ENCODE measurements at places on chromosomes 2 and 18.
A peak's percentile ranks its signal among the peaks of the same experiment; 100 is the strongest.

GRCh38 chr2:135694711-135695110 is 46.9 kb upstream of the UBXN4 start:
- no peak overlapping the region for H3K27ac ChIP-seq
- DNase-seq, result no peak
- H3K4me3 ChIP-seq, result no peak overlapping the region
- H3K4me1 ChIP-seq, result peaks cover 12% of the 10 kb centered on the region
- H3K36me3 ChIP-seq, result peaks cover 8% of the 10 kb centered on the region
- H3K27me3 ChIP-seq, result no peaks in the 10 kb centered on the region

GRCh38 chr2:211390536-211391188 is 834.3 kb downstream of the CPS1 start:
- H3K27me3 ChIP-seq, result no peaks in the 10 kb centered on the region
- no peaks in the 10 kb centered on the region for H3K36me3 ChIP-seq
- H3K4me3 ChIP-seq, result no peak overlapping the region
- H3K27ac ChIP-seq, result no peak overlapping the region

- peaks cover 3% of the 10 kb centered on the region for H3K27me3 ChIP-seq
- no peak for DNase-seq
- H3K27ac ChIP-seq, result no peak overlapping the region
- H3K36me3 ChIP-seq, result no peaks in the 10 kb centered on the region
- H3K4me1 ChIP-seq, result no peaks in the 10 kb centered on the region
Measured at GRCh38 chr2:75798569-75798968, 87.9 kb upstream of the GCFC2 start.

DNA sequence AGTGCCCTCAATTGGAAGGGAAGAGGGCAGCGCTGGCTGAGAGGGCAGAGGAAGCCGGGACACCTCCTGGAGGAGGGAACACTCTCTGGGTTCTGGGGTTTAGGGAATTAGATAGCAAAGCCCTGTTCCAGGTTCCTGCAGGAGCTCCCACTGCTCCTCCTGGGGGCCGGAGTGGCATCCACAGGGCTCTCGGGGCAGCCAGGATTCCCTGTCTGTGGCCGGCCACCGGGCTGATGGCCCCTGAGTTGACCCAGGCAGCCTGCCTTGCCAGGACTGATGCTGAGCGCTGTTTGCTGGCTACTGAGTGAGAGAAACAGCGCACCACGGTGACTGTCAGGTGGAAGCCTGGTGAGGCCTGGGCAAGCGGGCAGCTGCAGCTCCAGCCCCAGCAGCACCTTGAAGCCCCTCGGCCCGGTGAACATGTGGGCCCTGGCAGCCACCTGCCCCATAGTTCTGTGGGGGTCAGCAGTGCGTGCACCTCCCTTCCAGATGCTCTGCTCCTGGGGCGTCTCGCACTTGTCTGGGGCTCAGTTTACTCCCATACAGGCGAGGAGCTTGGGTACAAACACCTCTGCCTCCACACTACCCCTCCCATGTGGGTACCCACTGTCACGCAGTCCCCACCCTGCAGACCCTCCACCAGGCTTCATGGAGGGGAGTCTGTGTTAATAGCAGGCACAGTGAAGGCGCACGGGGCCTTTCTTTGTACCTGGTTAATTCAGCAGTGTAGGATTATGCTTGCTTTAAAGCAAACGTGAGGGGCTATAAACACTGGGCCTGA is 7.7 kb upstream of the ALLC start:
- peaks cover 14% of the 10 kb centered on the region for H3K4me1 ChIP-seq
- no peak overlapping the region for H3K4me3 ChIP-seq
- peak overlapping the region; percentile 77 for H3K27ac ChIP-seq
- no peaks in the 10 kb centered on the region for H3K27me3 ChIP-seq
- no peaks in the 10 kb centered on the region for H3K36me3 ChIP-seq
- no peak for DNase-seq

DNA sequence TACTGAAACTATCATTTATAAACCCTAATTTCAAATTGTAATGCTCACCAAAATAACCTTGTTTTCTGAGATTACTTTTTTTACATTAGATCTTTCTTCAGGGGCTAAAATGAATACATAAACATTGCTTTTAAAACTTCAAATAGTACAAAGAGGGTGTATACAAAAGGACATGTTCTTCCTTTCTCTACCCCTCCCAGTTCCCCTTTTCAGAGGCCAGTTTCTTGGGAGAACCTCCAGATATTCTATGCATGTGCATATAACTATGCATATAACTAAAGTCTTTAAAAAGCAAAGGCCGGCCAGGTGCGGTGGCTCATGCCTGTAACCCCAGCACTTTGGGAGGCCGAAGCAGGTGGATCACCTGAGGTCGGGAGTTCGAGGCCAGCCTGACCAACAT is 10.6 kb upstream of the FAM117B start:
- no peaks in the 10 kb centered on the region for H3K36me3 ChIP-seq
- no peak overlapping the region for H3K4me3 ChIP-seq
- H3K4me1 ChIP-seq, result no peaks in the 10 kb centered on the region
- no peaks in the 10 kb centered on the region for H3K27me3 ChIP-seq

GRCh38 chr18:8936619-8937018 is 165.9 kb upstream of the NDUFV2 start:
- no peak for DNase-seq
- no peak overlapping the region for H3K4me3 ChIP-seq

GRCh38 chr2:60849187-60849586 is 32.2 kb upstream of the REL start:
- DNase-seq, result no peak
- H3K27ac ChIP-seq, result no peak overlapping the region
- H3K36me3 ChIP-seq, result no peaks in the 10 kb centered on the region
- peaks cover 3% of the 10 kb centered on the region for H3K4me1 ChIP-seq

- H3K36me3 ChIP-seq, result no peaks in the 10 kb centered on the region
- H3K4me1 ChIP-seq, result no peaks in the 10 kb centered on the region
- no peak for DNase-seq
- no peak overlapping the region for H3K4me3 ChIP-seq
Measured at GRCh38 chr2:6352247-6352646, 513.5 kb downstream of the CMPK2 start.

- H3K27ac ChIP-seq, result no peak overlapping the region
- no peak for DNase-seq
- no peak overlapping the region for H3K4me3 ChIP-seq
- H3K27me3 ChIP-seq, result no peaks in the 10 kb centered on the region
Measured at GRCh38 chr2:6977113-6977741, 60.0 kb downstream of the RNF144A start.

DNA sequence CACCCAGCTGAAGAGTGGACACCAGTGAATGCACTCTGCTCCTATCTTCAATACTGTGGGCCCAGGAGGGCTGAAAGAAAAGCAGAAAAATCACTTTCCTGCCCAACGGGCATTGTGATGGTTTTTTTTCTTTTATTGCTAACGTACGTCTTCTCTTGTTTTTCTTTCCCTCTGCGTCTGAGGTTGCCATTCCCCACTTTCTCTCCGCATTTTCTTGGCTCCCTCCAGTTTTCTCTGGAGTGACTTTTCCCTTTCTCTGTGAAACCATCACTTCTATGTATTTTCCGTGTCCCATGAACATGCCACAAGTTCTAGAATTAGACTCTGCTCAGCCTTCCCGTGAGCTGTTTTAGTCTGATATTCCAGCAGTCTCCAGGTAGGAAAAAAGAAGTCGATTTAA is 169.2 kb downstream of the BCL2 start:
- DNase-seq, result no peak
- no peak overlapping the region for H3K4me3 ChIP-seq
- H3K36me3 ChIP-seq, result peaks cover 35% of the 10 kb centered on the region
- H3K27me3 ChIP-seq, result no peaks in the 10 kb centered on the region

DNA sequence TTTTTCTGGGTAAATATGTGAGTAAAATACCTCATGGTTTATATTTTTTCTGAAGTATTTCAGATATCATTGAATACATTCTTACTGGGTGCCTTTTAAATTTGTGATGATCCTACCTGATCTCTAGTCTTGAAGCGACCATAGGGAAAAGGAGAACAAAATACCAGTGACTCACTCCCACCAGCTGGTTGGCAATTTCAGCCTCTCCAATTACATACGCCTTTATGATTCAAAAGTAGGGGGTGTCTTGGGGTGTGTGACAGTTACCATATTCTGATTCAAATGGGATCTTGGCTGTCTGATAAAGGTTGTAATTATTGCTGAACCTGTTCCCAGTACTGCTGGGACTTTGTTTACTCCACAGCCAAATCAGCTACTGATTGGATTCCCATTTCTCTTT is 175.9 kb upstream of the NXPH2 start:
- H3K4me3 ChIP-seq, result no peak overlapping the region
- H3K27me3 ChIP-seq, result no peaks in the 10 kb centered on the region
- DNase-seq, result no peak
- H3K4me1 ChIP-seq, result no peaks in the 10 kb centered on the region
- no peak overlapping the region for H3K27ac ChIP-seq
- no peaks in the 10 kb centered on the region for H3K36me3 ChIP-seq

DNA sequence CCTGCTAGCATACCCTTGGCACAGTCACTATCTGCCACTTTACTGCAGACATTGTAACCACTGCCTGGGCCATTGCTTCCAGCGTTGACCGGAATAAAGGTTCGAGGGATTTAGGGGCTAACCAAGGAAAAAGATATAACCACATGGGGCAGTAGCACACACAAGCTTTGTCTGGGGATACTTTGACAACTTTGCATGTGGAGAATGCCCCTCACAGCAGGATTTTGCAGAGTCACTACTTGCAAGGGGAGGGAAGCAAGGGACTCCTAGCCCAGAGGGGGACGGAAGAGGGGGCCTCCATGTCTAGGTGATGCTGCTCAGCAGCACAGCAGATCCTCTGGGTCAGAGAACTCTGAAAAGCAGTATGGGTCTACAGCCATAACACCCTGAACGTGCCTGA is 138.7 kb downstream of the SPP2 start:
- no peak overlapping the region for H3K27ac ChIP-seq
- H3K4me1 ChIP-seq, result no peaks in the 10 kb centered on the region
- no peaks in the 10 kb centered on the region for H3K36me3 ChIP-seq
- no peak overlapping the region for H3K4me3 ChIP-seq

GRCh38 chr2:3747826-3748225 is 44.5 kb downstream of the DCDC2C start:
- H3K4me3 ChIP-seq, result no peak overlapping the region
- no peaks in the 10 kb centered on the region for H3K36me3 ChIP-seq
- H3K27me3 ChIP-seq, result peaks cover 10% of the 10 kb centered on the region
- H3K4me1 ChIP-seq, result no peaks in the 10 kb centered on the region
- DNase-seq, result no peak

DNA sequence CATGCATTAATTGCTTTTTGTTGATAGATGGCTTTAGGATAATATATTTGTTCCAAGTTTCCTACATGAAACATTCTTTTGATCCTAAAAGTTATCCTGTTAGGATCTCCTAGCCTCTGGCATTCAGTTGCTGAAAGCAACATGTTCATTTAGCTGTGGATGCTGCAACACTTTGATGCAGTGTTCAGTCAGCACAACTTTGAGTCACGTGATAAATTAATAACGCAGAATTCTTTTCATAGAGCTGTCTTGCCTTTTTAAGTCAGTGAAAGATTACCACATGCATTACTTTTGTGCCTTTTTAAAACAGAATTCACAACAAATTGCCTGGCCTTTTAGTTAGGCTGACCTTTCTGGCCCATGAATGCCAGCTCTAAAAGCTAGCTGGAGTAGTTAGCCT is 1467.9 kb upstream of the ZEB2 start:
- no peak overlapping the region for H3K4me3 ChIP-seq
- H3K4me1 ChIP-seq, result no peaks in the 10 kb centered on the region
- H3K27ac ChIP-seq, result no peak overlapping the region
- H3K27me3 ChIP-seq, result no peaks in the 10 kb centered on the region
- DNase-seq, result no peak

- peaks cover 10% of the 10 kb centered on the region for H3K4me1 ChIP-seq
- H3K27me3 ChIP-seq, result no peaks in the 10 kb centered on the region
- H3K4me3 ChIP-seq, result no peak overlapping the region
- no peak for DNase-seq
- H3K36me3 ChIP-seq, result no peaks in the 10 kb centered on the region
- H3K27ac ChIP-seq, result no peak overlapping the region
Measured at GRCh38 chr2:70710038-70710690, 57.8 kb downstream of the ADD2 start.

DNA sequence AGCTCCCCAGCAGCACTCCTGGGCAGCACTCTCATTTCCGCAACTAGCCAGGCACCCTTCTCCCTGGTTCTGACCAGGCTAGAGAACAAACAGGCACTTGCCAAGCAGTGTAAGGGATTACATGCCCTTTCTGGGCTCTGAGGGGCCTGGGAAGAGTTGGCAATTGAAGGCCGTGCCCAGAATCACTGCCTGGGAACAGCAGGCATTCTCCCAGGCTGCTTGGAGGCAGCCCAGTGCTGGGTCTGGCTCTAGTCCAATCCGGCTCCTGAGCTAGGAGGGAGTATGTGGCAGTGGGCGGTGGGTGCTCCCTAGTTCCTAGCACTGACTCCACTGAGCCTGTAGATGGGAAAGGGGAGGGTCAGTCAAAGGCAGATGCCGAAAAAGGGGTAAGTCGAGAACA is 34.1 kb upstream of the SP3 start:
- no peak for DNase-seq
- H3K27ac ChIP-seq, result no peak overlapping the region
- peaks cover 2% of the 10 kb centered on the region for H3K4me1 ChIP-seq

DNA sequence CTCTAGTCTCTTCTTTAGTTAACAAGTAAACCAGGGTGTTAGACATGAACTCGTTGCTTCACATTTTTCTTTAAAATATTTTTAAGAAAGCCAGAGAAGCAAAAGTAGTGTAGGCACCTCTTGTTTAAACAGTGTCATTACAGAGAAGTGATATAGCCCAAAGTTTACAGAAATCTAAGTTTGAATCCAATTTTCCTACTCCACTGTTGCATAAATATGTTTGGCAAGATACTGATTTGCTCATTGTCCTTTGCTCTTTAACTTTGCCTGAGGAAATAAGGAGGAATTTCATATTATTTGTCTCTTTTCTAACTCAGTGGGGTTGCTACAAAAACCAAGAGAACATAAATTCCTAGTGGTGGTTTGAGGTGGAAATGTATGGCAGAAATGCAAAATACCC is 81.1 kb downstream of the PAX3 start:
- H3K4me3 ChIP-seq, result no peak overlapping the region
- H3K27ac ChIP-seq, result no peak overlapping the region
- no peak for DNase-seq
- peaks cover 4% of the 10 kb centered on the region for H3K27me3 ChIP-seq

- H3K36me3 ChIP-seq, result peaks cover 2% of the 10 kb centered on the region
- no peaks in the 10 kb centered on the region for H3K27me3 ChIP-seq
- DNase-seq, result no peak
- no peak overlapping the region for H3K27ac ChIP-seq
- no peak overlapping the region for H3K4me3 ChIP-seq
Measured at GRCh38 chr2:189709501-189710221, 35.2 kb downstream of the ANKAR start.

DNA sequence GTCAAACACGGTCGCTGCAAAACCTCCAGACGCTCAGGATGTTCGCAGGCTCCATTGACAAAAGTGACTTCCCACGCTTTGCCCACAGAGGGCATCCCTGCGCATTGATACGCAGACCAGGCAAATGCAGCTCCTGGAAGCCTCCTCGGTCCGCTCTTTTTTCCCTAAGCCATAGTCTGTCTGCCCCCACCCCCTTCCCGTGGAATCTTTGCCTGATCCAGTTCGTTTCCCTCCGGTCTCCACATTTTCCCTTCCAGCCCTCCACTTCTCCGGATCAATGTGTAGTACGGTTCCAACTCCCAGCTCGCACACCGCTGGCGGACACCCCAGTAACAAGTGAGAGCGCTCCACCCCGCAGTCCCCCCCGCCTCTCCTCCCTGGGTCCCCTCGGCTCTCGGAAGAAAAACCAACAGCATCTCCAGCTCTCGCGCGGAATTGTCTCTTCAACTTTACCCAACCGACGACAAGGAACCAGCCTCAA is at the start of gene DCC:
DCC (plus strand) TSS at position 307 of the 481 bp plus-strand sequence. CDS start 591 bp downstream, outside the sequence.
- no peak within 1 kb of the TSS for H3K4me3 ChIP-seq
- no peak within 1 kb of the TSS for H3K27ac ChIP-seq
- peaks cover 2% of the 10 kb centered on the region for H3K4me1 ChIP-seq
- H3K27me3 ChIP-seq, result peaks cover 36% of the 10 kb centered on the region

- no peak overlapping the region for H3K4me3 ChIP-seq
- H3K27ac ChIP-seq, result no peak overlapping the region
Measured at GRCh38 chr2:119251652-119252051, 28.0 kb downstream of the STEAP3 start.
